ENCODE measurements at places on chromosomes 5 and 9.
A peak's percentile ranks its signal among the peaks of the same experiment; 100 is the strongest.

DNA sequence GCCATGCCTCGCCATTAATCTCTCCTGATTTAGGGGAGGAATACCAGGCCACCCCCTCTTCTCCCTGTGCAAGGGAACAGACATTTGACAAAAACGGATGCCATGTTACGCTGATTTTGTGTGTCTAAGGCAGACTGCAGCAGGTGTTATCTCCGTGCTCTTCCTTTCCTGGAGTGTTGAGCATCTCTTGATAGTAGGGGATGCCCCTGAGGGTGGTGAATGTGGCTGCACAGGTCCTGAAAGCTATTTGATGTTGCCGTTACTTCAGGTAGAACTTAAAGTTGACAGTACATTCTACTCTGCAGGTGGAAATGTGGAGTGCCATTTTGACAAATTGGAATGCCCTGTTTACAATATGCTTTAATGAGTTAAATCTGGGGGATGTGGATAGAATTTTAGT, 21.5 kb downstream of the TENT4A start:
- DNase-seq, result no peak

GRCh38 chr5:60687927-60688720, 11.8 kb downstream of the DEPDC1B start:
- DNase-seq, result peak; percentile 25

DNA sequence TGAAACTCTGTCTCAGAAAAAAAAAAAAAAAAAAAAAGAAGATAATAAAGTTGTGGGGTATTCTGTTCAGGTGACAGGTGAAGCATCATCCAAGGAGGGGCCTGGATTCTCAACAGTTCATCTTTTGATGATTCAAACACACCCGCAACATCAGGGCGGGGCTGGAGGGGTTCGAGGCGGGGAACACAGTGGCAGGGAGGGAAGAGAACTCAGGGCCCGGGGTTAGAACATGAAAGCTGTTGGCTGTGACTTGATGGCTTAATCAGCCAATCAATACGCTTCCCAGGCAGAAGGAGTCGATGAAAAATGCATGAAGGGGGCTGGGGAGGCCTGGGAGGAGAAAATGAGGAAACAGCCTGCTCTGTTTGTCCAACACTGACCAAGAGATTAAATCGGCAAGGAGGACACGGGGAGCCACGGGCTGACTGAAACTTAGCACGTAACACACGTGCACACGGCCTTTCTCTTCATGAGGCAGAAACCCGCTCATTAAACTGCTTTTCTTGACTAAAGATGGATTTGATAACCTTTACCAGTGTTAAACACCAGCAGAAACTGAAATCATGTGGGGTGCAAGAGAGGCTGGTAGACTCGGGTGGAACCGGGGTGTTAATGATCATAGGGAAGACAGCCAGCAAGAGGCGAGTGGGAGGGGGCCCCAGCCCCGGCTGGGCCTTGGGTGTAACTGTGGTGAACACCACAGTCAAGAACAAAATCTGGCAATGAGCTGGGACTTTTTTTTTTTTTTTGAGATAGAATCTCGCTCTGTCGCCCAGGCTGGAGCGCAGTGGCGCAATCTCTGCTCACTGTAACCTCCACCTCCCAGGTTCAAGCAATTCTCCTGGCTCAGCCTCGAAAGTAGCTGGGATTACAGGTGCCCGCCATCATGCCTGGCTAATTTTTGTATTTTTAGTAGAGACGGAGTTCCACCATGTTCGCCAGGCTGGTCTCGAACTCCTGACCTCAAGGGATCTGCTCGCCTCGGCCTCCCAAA, 105.7 kb upstream of the RAPGEF1 start:
- DNase-seq, result no peak

DNA sequence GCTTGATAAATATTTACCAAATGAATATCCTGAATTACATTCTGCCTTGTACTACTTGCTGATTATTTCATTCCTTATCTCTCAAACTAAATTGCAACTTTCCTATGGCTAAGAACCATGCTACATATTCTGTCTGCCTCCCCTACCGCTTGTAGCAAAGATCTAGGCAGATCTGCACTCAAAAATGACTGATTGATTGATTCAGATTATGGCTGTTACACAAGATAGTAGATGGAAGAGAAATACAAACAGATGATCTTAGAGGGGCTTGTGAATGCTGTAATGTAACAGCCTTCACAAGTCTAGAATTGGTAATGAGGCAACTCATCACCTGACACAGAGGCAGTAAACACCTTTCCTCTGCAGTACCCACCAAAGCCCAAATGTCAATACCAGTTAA, 446.1 kb downstream of the PRELID2 start:
- DNase-seq, result no peak

DNA sequence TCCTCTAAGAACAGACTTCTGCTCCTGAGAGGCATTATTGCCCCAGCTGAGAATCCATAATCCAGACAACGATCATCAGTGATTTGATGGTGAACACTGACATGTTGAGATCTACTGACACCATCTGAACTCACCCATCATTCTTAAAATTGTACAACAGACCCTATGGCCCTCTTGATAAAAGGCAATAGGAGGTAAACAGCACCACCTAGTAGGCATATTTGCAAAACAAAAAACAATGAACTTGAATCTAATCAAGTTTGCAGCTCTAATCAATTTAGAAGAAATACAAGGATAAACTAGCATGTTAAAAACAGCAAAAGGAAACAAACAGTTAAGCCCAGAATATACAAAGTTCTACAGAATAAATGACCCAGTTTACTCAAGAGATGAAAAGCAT, 89.6 kb downstream of the SFXN1 start:
- DNase-seq, result no peak

GRCh38 chr9:126647585-126648411, 34.1 kb downstream of the LMX1B start:
- no peak for DNase-seq

- no peak for DNase-seq
Observed at GRCh38 chr9:114099669-114100270, 678 bp upstream of the KIF12 start.

DNA sequence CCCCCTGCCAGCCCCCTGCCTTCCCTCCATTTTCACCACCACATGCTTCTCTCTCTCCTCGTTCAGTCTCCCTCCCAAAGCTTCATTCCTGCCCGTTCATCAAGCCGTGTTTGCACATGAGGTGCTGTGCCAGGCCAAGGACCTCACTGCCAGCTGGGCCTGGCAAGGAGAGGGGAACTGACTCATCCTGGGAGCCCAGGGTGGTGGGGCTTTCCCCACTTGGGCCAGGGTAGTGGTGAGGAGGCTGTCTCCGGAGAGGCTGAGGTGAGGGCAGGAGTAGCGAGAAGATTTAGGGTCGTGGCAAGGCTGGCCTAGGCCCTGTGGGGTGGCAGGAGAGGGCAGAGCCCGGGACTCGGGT, 30.4 kb upstream of the NOTCH1 start:
- DNase-seq, result no peak

DNA sequence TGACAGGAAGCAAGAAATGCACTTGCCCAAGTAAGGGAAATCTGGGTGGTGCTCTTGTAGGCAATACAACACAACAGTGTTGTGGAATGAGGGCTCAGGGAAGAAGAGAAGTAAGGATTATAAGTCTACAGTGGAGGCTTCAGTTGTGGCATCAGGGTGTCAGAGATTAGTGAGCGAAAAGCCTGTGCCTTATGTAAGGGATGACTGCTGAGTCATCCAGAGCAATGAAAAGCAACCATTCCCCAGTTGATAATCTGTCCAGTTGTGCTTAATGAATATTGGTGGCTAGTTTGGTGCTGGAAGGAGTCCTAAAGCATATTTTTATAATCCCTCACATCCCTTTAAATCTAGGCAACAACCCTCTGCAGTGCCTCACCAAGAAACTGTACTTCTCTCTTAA, 42.0 kb downstream of the FBXO38 start:
- no peak for DNase-seq

DNA sequence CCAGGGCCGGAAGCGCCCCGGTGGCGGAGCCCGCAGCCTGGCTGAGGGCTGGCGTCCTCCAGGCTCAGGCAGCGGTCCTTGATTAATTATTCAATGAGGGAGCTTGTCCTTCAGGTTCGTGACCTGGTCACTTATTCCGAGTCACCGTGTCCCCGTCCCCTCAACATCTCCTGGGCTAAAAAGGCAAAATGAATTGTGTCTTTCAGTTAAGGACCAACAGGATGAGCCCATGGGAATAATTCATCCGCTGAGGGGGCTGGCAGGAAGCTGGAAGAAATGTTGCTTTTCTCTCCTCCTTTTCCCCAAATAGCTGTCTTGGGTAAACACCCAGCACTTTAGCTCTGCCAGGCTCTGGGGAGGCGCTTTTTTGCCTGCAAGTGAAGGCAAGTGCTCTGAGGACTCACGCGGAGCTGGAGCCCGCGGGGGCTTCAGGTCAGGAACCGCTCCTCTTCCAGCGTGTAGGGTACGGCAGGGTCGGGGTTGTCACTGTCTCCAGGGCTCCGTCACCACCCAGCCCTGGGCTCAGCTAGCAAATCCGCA, 13.1 kb downstream of the KCNT1 start:
- DNase-seq, result no peak

DNA sequence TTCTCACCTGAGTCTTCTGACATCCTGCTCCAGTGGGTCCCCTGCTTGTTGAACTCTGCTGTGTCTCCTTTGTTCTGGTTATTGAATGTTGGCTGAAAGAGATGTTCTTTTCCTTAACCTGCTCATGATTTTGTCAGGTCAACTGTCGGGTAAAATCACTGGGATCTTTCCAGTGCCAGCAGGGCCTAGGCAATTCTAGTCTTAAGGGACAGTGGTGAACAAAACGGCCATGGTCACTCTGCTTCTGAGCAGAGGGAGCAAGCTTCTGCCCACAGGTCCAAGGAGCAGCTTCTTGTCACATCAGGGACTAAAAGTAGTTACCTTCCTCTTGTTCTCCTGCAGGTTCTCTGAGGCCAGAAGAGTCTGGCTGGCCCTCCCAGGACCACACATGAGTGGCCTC, 65.6 kb downstream of the SEC61B start:
- no peak for DNase-seq

DNA sequence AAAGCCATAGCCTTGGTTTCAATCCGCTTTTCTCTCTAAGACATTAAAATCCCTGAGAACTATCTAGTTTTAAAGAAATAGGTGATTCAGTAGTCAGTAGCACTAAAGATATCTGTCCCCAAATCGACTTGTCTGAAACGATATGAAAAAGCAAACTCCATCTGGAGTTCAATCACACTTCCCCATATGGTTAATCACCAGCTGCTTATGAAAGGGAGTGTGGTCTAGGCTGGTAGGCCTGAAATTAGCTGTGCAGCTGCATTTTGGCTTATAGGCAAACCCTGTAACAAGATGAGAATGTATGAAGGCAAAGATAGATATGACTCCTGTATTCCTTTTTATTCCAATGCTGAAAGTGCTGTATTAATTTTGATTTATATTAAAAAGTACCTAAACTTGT, 65.9 kb downstream of the DMRTA1 start:
- DNase-seq, result no peak

DNA sequence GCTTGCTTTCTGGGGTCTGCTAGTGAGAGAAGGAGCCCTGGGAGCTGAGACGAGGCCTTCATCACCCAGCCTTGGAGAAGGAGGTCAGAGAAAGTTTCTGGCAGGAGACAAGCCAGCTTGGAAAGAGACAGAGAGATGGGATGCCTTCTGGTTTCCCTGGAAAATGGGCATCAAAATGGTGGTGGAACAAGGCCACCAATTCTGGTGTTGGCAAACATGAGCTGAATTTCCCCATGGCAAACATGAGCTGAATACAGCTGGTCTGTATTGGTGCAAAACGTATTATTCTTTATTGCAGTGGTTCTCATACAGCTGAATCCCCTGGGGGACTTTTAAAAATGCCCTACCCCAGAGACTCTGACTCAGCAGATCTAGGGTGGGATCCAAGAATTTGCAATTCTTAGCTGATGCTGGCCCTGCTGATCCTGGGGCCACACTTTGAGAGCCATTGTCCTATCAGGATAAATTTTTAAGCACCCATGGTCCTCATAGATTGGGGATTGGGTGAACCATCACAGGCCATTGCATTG, 39.1 kb upstream of the S1PR3 start:
- no peak for DNase-seq

- DNase-seq, result no peak
Observed at GRCh38 chr5:154205441-154206117, 15.0 kb downstream of the GALNT10 start.

- DNase-seq, result peak; percentile 49
Observed at GRCh38 chr5:57499262-57500050, 16.8 kb upstream of the ACTBL2 start.

GRCh38 chr9:136958473-136958872, 6.4 kb downstream of the LCN12 start:
- no peak for DNase-seq

GRCh38 chr5:151034422-151035379, 14.3 kb downstream of the GPX3 start:
- DNase-seq, result no peak

DNA sequence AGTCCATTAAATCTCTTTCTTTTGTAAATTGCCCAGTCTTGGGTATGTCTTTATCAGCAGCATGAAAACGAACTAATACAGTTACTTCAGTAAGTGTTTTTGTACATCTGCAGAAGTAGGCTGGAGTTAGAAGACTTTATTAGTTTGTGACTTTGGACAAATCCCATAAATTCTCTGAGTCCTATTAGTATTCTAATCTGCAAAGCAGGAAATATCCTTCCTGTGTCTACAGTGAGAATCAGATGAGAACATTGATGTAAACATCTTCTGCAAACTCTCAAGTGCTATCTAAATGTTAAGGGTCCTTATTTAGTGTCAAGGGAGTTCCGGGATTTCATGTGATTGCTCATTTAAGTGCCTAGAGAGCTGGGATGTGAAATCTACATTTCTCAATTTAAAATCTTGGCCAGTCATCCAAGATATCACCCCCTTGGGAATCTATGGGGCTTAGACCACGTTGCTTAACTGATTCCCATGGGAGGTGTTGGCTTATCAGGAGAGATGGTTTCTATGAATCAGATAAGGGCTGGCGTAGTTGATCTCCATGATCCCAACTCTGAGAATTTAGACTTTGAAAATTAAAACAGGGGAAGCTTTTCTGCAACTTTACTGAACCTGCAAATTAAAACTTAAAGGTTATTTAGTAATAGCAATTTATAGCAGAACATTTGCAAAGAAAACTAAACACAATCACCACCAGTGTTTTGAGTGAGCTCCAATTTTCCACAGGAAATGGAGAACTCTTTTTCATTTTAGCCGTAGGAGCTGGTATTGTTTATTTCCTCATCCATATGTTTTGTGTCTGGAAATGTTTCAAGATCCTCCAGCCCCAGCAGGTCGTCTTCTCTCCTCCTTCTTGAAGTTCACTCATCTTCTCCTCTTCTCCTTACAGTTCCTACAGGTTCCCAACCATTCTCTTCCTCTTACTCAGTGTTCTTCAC, 241.6 kb upstream of the CD180 start:
- no peak for DNase-seq

GRCh38 chr9:96476591-96476990, 26.6 kb downstream of the HABP4 start:
- no peak for DNase-seq

All from NCI-H345 (cell line).